Left cardiac atrium (tissue), 4 donors: ENCODE measurements at places on chromosomes 3 and 15. TPM values are rescaled to one million over a fixed set of nuclear protein-coding genes. Genes with fewer than 3 reads are reported as not detected.

DNA sequence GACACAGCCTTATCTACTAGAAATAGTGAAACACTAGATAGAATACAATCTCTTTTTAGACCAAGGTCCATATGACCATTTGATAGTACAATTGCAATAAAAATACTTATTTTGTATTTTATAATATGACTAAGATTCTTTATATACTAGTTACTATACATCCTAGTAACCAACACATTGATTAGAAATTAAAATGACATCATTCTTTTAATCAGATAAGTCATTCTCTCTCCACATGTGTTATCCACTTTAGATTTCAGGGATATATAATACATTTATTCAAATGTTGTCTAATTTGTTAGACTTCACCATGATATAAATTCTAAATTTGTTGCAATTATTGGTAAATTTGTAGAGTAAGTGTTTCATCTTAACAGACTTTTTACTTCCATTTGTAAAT, 276.2 kb upstream of the DPH6 start:
- DNase-seq: no peak

GRCh38 chr3:9195390-9195789, 54.1 kb downstream of the SRGAP3 start:
- DNase-seq: no peak

ADAM10 gene
- 84.8 TPM for total RNA-seq

GRCh38 chr3:188950832-188951489, 220.8 kb upstream of the TPRG1 start:
- DNase-seq: peak; percentile 90

DLL4 gene
- 8.5 TPM for total RNA-seq

- DNase-seq: no peak
Measured at GRCh38 chr3:111738238-111738637, 120.8 kb upstream of the PHLDB2 start.

MAP6D1 gene
- total RNA-seq: 2.0 TPM

SMARCC1 gene
- 29.9 TPM for total RNA-seq

TIPARP gene
- total RNA-seq: 34.1 TPM

GRCh38 chr15:66715720-66716655, 14.0 kb downstream of the SMAD6 start:
- no peak for DNase-seq

- no peak for DNase-seq
Measured at GRCh38 chr3:51971350-51971749, 2.5 kb downstream of the ABHD14B start.

CELSR3 gene
- 0.24 TPM for total RNA-seq

GABRB3 gene
- total RNA-seq: 26.1 TPM

DNA sequence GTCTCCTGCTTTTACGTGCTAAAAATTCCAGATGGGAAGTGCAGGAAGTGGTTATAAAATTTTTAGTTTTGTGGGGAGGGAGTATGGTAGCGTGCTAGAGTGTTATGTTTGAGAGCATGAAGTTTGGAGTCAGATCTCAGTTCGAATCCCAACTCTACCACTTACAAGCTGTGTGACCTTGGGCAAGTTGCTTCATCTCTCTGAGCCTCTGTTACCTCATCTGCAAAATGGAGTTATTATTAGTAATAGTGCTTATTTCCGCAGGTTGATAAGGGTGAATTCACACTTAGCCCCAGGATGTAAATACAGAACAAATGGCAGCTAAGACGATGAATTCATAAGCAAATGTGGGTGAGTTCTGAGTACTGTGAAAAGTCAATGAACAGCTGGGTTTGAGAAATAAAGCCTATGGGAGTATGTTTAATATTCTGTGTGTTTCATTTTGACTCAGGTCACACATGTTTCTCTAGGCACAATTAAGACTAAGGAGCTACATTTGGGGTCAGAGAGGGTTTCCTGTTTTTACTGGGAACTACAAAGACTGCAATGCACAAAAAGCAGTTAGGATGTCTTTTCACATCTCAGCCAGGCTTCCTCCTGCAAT, 73.1 kb upstream of the FEZF2 start:
- no peak for DNase-seq

- no peak for DNase-seq
Measured at GRCh38 chr3:180253283-180253682, 216.5 kb upstream of the PEX5L start.

DNA sequence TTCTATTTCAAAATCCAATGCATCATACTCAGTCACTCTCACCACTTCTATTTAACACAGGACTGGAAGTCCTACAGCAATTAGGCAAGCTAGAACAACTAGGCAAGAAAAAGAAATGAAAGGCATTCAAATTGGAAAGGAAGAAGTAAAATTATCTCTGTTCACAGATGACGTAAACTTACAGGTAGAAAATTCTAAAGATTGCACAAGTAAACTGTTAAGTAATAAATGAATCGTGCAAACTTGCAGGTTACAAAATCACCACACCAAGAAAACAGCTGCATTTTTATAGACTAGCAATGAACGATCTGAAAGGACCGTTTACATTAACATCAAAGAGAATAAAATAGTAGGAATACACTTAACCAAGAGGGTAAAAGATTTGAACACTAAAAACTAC, 36.2 kb downstream of the CHST2 start:
- no peak for DNase-seq

C3orf70 gene
- total RNA-seq: 3.1 TPM

- DNase-seq: no peak
Measured at GRCh38 chr3:124851136-124851535, 36.0 kb downstream of the ITGB5 start.

DNA sequence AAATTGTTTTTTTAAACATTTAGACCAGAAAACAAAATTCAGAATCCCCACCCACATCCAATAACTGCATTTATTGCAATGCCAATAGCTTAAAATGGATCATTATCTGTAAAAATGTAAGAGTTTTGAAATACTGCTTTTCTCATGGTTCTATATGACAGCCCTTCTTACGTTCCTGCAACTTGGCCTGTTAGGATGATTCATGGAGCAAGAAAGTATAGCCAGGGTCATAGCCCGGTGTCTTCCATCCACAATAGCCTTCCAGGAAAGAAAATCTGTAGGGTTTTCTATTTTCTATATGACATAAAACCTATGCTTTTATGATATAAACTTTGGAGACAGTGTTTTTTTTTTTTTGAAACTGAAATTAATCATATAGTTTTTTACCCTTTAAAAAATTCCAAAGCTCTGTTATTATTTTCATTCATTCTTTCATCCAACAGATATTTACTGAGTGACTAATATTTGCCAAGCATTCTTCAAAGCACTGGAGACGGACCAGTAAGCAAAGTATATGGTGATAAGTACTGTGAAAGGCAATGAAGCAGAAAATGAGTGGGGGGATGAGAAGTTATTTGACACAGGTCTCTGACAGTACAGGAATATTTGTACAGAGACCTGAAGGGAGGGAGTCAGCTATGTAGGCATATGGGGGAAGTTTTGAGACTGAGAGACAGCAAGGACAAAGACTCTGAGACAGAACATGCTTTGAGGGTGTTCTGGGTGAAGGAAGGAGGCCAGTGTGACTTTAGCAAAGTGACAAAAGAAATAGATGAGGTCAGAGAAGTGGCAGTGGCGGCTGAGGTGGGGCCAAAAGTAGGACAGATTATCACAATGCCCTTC, 29.0 kb upstream of the SLC2A2 start:
- DNase-seq: no peak

DNA sequence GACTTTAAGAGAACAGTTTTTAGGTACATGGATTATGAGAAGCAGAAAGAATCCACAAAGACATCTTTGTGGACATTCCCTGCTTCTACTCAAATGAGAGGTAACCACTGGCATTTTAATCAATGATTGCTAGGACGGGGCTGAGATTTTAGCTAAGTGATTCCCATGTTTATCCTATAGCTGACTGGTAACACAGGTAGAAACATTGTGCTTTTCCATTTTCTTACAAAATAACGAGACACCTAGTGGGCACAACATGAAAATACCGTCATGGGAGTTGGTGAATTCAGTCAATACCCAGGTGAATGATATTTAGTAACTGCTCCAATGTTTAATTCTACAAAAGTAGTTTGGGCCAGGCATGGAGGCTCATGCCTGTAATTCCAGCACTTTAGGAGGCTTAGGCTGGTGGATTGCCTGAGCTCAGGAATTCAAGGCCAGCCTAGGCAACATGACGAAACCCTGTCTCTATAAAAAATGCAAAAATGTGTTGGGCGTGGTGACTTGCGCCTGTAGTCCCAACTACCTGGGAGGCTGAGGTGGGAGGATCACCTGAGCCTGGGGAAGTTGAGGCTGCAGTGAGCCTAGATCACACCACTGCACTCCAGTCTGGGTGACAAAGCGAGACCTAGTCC, 37.2 kb upstream of the DENND4A start:
- DNase-seq: no peak
